Suprapubic skin (tissue), 4 donors: ENCODE measurements at places on chromosomes 13 and 19.

GRCh38 chr13:112145551-112146360, 78.8 kb downstream of the SOX1 start:
- DNase-seq, result no peak
- peaks cover 7% of the 10 kb centered on the region for H3K27me3 ChIP-seq
- no peak overlapping the region for H3K27ac ChIP-seq
- H3K36me3 ChIP-seq, result no peaks in the 10 kb centered on the region
- H3K4me3 ChIP-seq, result no peak overlapping the region

DNA sequence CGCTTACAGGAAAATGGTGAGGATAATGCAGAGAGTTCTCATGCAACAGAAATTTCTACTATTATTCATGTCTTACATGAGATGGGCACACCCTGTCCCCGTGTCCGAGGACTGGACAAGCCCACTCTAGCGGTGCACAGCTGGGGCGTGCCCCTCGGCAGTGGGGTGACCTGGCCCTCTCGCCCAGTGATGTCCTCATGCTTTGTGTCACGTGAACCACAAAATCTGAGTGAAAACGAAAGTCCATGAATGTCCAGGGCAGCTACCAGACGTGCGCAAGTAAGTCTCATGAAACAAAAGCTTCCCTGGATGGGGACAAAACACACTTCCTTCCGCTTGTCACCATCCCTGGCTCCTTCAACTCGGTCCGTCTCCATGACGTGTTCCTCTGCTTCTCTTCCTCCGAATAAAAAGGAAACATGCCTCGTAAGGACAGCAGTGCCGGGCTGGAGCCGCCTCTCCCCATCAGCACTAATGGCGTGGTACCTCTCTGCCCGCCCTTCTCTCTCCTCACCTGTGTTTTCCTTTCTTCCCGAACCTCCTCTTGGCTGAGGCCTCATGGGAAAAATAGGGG, 45.6 kb downstream of the ANKRD10 start:
- DNase-seq, result no peak
- H3K4me3 ChIP-seq, result peak overlapping the region; percentile 28
- no peaks in the 10 kb centered on the region for H3K36me3 ChIP-seq
- peak overlapping the region; percentile 72 for H3K27ac ChIP-seq
- H3K27me3 ChIP-seq, result no peaks in the 10 kb centered on the region

DNA sequence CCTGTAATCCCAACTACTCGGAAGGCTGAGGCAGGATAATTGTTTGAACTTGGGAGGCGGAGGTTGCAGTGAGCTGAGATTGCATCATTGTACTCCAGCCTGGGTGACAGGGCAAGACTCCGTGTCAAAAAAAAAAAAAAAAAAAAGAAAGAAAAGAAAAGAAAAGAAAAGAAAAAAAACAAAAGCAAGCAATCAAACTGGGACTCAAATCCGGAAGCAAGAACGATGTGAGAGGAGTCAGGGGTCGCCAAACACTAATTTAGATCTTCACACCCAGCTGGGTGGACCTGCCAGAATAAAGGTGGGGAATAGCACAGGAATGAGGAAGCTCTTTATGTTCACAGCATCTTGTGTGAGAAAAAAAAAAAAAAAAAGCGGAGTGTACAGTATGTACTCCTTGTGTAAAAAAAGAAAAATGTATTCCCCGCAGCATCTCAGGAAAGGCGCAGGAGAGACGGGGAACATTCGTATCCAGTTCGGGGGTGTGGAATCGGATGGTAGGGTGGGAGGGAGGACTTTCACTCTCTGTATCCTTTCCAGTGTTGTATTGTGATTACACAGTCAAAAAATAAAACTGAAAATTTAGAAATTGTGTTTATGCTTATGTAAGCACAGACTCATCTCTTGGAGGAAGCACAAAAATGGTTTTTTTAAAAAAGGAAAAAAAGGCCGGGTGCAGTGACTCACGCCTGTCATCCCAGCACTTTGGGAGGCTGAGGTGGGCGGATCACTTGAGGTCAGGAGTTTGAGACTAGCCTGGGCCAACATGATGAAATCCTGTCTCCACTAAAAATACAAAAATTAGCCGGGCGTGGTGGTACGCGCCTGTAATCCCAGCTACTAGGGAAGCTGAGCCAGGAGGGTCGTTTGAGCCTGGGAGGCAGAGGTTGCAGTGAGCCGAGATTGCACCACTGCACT, 7.6 kb downstream of the DNAJB1 start:
- H3K36me3 ChIP-seq, result peaks cover 18% of the 10 kb centered on the region
- peak; percentile 84 for DNase-seq
- peak overlapping the region; percentile 69 for H3K27ac ChIP-seq
- H3K4me1 ChIP-seq, result peaks cover 38% of the 10 kb centered on the region
- H3K4me3 ChIP-seq, result no peak overlapping the region

DNA sequence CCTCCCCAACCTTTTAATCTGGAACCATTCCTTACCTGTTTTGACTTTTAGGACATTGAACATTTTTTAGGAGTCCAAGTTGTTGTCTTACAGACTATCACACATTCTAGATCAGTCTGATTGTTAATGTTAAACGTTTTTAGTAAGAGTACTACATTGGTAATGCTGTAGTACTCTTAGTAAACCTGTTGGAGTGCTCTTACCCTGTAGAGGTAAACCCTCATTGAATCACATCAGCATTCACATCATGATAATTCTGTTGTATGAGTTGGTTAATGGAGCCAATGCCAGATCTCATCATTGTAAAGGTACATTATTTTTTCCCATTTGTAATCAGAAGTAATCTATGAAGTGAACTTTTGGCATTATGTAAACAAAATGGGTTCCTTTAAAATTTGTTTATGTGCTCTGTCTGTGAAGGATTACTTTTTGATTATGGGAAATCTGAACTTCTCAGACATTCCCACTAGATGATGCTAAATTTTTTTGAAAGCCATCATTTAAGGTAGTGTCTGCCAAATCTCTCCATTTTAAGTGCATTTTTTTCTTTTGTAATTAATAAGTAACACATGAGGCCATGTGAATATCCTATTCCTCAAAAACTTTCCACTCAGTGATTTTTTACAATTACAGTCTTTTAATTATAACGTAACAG, 55.2 kb downstream of the VWA8 start:
- peaks cover 11% of the 10 kb centered on the region for H3K36me3 ChIP-seq
- H3K27me3 ChIP-seq, result no peaks in the 10 kb centered on the region
- no peaks in the 10 kb centered on the region for H3K4me1 ChIP-seq
- H3K4me3 ChIP-seq, result no peak overlapping the region
- no peak overlapping the region for H3K27ac ChIP-seq
- no peak for DNase-seq

DNA sequence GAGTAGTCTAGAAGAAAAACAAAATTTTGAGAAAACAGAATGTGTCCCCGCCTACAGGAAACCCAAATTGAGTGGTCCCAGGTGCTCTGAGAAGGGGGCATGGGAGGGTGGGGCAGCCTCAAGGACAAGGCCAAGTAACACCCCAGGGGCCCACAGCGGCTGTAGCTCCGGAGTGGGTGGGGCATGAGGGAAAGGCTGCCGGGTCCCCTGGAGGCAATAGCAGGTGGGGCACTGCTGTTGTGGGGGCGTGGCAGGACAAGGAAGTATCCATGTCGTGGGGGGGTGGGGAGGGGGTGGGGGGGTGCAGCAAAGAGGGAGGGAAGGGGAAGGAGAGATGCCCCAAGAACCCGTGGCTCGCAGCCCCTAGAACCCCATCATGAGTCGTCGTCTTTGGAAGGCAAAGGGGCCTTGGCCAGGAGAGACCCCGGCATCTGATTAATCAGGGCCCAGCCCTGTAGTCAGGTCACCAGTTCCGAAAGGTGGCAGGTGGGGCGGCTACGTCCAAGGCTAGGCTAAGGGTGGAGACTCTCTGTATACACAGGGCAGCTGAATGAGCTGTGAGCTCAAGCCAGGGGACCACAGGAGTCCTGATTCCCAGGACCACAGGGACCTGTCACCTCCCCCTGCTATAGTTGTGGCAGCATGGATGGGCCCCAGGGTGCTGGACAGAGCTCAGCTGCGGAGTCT, 7.5 kb upstream of the ISYNA1 start:
- peaks cover 5% of the 10 kb centered on the region for H3K4me1 ChIP-seq
- H3K27me3 ChIP-seq, result no peaks in the 10 kb centered on the region
- no peak overlapping the region for H3K27ac ChIP-seq
- H3K4me3 ChIP-seq, result no peak overlapping the region
- H3K36me3 ChIP-seq, result peaks cover 66% of the 10 kb centered on the region

DNA sequence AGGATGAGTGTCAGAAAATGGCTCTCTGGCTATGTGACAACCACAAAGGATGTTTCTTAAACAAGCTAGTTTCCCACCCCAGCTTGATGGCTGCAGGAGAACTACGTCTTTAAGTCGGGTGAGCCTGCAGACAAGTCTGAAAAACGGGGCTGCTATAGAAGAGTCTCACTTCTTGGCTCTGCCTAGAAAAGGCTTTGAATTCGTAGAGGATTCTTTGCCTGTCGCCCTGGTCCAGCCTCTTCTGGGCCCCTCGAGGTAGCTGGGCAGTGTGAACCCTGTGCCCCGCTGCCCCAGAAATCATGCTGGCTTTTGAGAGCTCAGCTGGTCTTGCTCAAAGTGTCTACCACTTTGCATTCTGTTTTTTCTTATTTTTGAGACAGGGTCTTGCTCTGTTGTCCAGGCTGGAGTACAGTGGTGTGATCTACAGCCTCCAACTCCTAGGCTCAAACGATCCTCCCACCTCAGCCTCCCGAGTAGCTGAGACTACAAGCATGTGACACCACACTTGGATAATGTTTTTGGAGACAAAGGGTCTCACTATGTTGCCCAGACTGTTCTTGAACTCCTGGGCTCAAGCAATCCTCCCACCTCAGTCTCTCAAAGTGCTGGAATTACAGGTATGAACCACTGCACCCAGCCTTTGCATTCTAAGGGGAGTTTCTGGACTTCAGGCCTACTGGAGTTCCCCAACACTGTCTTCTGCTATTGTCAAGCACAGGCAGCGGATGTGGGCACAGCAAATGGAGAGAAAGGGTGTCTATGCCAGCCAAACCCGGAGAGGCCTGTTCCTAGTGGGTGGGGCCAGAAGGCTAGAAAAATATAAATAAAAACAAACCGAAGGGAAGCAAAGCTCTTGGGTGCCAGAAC, 6.5 kb downstream of the CEBPA start:
- peaks cover 95% of the 10 kb centered on the region for H3K4me1 ChIP-seq
- peak; percentile 36 for DNase-seq
- H3K36me3 ChIP-seq, result no peaks in the 10 kb centered on the region

GRCh38 chr19:18262144-18262543, 12.1 kb downstream of the IQCN start:
- no peaks in the 10 kb centered on the region for H3K27me3 ChIP-seq
- no peak overlapping the region for H3K27ac ChIP-seq
- DNase-seq, result no peak
- no peak overlapping the region for H3K4me3 ChIP-seq

DNA sequence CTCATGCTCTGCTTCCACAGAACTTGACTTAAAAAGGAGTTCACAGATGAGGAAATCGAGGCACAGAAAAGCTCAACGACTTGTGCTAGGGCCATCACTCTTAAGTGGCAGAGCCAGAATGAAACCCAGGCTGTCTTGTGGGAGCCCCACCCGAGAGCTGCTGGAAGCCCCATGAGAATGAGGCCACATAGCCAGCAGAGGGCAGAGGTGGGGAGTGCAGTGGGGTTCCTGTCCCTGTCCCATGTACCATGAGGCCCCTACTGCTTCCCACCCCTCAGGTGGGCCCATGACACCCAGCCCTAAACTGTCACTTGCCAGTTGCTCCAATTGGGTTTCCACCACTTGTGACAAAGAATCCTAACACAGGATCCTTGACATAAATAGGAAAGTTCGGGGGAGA, 175.9 kb downstream of the IRS2 start:
- no peaks in the 10 kb centered on the region for H3K4me1 ChIP-seq
- no peak for DNase-seq
- H3K27ac ChIP-seq, result no peak overlapping the region
- H3K27me3 ChIP-seq, result no peaks in the 10 kb centered on the region
- H3K36me3 ChIP-seq, result no peaks in the 10 kb centered on the region

- no peaks in the 10 kb centered on the region for H3K27me3 ChIP-seq
- no peak for DNase-seq
- peaks cover 28% of the 10 kb centered on the region for H3K36me3 ChIP-seq
- H3K27ac ChIP-seq, result no peak overlapping the region
Measured at GRCh38 chr13:79320433-79320832, 85.6 kb downstream of the RBM26 start.
